Non-pigmented ciliary epithelial cell (primary cell): ENCODE measurements at places on chromosomes 7 and 10.

- DNase-seq, result no peak
Measured at GRCh38 chr7:79668292-79668691, 214.8 kb upstream of the MAGI2 start.

- no peak for DNase-seq
Measured at GRCh38 chr10:32962521-32962920, 4.5 kb upstream of the ITGB1 start.

GRCh38 chr7:22791204-22792158, 31.2 kb downstream of the TOMM7 start:
- DNase-seq, result no peak

DNA sequence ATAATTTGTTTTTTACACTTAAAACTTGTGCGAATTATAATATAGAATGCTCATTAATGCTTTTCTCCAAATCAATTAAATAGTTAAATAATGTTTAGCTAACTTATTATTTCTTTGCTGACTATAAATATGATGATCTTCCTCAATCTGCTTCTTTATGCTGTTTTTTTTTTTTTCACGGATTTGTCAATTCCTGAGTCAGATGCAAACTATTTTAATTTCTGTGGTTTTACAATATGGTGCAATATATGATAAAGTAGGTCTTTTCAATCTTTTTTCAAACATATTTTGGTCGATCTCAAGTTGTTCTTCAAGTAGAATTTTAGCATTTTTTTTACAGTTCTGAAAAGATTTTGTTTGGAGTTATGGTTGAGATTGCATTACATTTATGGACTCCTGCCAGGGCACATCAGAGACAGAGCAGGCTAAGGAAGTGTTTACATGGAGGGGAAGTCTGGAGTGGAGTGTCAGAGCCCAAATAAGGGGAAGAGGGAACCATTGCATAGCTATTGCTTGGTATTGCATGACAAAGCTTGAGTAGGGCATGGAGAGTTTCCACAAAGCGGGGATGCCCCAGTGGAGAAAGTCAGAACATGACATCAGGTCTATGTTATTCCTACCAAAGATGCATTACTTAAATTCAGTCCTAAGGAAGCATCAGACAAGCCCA, 204.4 kb downstream of the OTUD1 start:
- DNase-seq, result no peak

DNA sequence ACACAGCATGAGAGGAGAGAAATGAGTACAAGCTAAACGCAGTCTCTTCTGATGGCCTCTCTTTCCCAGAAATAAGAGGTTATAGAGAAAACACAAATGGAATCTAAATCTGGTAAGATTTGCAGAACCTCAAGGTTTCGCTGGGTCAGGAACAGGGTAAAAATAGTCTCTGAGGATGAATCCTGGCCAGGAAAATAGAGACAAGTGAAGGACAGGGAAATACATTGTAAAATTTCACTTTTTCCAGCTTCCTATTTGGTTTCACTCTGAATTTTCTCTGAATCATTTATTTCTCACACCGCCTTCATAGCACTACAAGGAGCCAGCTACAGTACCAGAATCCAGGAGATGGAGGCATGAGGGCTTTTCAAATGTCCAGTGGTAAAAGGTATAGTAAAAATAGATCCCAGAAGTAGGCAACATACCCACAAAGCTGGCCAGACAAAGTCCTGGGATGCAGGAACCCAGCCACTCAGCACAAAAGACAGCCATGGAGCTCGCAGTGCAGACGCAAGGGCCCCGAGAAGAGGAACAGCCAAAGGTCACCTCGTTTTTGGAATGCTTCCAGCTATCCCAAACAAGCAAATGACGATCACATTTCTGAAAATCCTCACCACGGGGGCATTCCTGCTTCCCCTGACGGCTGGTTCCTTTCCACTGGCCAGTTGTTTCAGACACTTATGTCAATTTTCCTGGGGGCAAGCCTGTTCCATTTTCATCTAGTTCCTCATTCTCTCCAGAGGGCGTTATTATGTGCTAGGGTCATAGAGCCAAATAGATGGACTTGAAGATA, 21.5 kb upstream of the IKZF1 start:
- no peak for DNase-seq

GRCh38 chr7:81604808-81605174, 165.1 kb downstream of the HGF start:
- DNase-seq, result no peak

- DNase-seq, result no peak
Measured at GRCh38 chr10:115525141-115525540, 432.0 kb downstream of the ATRNL1 start.

GRCh38 chr7:11952972-11953371, 121.0 kb upstream of the THSD7A start:
- no peak for DNase-seq

- DNase-seq, result no peak
Measured at GRCh38 chr10:101686133-101686925, 8.6 kb downstream of the FBXW4 start.

DNA sequence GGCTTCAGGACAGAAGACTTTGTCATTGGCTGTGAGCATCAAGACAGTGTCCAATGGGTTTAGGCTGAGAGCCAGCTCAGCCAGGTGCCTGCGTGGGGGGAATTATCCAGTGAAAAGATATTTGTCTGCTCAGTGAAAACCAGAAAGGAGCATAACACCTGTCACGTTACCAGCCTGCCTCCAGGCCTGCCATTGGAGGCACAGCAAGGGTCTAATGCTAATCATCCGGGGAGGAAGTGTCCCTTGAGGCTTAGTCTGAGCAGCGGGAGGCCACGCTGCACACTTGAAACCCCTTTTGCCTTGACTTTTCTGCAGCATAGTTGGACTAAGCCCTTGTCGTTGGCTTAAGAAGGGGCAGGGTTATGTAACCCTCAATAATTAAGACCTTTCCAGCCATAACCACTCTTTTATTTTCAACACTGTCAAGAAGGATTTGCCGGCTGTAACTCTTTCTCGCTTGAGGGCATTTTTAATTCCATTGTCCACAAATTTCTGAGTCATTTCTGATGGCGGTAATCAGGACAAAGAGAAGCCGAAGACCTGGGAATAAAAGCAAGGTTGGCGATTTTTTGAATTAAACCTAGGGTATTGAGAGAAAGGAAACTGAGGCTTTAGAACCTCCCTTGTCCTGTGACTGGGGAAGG, 639.6 kb upstream of the FOXK1 start:
- no peak for DNase-seq
